Activated CD4-positive, alpha-beta T cell treated with anti-CD3 and anti-CD28 coated beads for 1 hour (primary cell): ENCODE measurements at places on chromosomes 13 and 19.

DNA sequence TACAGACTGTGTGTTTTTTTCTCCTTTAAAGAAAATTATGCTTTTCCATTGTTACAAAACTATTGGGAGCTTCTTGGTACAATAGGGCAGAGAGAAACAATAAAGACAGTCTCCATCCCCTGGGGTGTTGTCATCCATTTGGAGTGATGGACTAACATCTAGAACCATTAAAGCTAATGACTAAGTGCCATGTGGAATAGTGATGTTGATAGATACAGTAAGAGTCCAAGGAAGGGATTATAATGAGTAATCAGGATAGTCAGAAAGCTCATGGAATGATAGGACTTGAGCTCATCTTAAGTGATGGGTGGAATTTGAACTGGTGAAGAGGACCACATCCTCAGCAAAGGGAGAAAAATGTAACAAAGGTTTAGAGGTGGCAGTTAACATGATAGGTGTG is 24.1 kb upstream of the FRY start:
- no peak for DNase-seq

DNA sequence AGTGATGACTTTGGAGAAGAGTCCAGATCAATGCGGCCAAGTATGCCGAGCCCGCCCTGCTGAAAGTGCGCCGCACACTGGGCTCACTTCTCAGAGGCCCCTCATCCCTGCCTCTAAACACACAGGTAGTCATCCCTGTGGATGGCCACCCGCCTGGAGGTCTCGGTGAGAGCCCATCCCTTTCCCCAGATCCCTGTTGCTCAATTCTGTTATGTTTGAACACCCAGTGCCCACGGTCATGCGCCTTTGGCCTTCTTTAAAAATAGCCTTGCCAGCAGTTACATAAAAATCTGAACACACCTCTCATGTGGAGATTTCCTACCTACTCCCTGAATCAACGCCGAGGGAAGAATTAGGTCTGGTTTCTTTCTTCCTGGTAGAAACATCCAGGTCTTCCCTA is 11.9 kb downstream of the ELAVL1 start:
- DNase-seq = no peak

DNA sequence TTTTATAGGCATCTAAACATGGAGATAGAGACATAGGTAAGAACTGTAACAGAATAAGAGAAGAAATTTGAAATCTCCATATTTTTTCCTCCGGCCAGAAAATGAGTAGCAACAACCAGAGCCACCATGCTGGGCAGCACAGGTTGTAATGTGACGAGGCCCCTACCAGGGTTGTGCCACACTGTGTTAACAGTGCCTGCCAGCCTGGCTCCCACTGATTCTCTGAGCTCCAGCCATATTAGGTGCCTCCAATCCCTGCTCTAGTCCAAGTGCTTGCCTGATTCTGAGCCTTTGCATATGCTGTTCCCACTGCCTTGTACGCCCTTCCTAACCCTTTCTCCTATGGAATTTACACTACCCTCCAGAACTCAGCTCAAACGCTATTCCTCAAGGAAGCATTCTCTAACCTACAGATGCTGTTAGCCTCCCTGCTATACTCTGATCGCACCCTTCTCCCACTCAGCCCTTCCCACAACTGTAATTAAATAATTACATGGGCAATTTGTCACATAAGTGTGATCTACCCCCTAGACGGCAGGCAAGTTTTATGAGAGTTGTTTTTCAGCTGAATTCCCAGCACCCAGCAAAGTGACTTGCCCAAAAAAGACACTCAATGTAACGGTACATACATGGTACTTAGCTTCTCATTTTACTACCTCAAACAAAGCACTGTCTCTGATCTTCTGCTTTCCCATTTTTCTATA is 37.6 kb upstream of the STARD13 start:
- DNase-seq = no peak

GRCh38 chr13:97528518-97528917 is 94.5 kb downstream of the RAP2A start:
- DNase-seq = no peak

- no peak for DNase-seq
Observed at GRCh38 chr19:10219678-10220077, 11.5 kb downstream of the S1PR2 start.

DNA sequence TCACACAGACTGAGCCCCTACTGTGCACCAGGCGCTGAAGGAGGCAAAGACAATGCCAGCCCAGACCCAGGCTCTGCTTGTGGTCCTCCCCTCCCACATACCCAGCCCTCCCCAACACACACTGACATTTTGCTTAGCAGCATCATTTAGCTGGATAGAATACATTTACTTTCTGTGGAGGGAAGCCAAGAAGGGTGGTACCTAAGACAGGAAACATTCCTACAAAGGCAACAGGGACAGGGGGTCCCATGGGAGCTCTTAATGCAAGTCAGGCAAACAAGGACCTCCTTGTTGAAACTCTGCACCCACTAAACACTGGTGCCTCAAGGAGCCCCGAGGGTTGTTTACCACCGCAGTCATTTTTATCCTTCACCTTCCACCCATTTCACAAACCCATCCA is 77.0 kb upstream of the ZNF507 start:
- no peak for DNase-seq

- DNase-seq = no peak
Observed at GRCh38 chr13:65860306-65860705, 1369.8 kb downstream of the PCDH9 start.

DNA sequence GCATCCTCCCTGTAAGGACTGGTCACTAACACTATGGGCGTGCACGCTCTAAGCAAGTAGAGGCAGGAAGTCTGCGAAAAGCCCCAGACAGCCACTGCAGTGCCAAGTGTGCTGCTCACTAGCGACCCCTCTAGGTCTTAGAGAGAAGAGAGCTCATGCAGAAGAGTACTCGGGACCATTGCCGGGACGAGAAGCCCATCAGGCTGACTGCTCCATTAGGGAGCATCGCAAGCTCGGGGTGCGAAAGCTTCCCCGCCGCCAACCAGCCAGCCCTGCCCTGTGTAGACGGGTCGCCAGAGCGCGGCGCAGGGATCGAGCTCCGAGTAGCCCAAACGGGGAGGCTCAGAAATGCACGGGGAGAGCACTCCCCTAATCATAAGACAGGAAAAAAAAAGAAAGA is 16.6 kb downstream of the POU4F1 start:
- DNase-seq = no peak

DNA sequence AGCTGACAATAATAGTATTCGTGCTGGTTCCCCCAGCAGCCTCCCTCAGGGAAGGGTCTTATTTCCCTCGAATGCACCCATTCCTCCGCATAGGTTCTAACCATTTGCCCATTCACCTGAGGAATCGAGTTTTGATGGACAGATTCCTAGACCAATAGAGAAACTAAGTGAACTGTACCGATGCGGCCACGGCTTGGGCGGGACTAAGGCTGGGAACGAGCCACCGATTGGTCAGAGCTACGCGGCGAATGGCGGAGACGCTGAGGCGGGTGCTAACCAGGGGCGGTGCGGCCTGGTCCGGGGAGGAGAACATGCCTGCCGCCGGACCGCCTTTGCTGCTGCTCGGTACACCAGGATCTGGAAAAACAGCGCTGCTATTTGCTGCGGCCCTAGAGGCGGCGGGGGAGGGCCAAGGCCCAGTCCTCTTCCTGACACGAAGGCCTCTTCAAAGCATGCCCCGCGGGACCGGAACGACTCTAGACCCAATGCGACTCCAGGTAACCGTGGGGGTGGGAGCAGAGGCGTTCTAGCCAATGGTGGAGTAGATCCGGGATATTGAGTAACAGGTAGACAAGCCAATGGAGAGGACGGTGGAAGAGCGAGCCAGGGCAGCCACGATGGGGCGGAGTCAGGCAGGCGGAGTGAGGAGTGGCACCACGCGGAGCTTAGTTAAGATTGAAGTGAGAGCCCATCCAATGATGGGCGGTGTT is at the start of gene SWSAP1:
Gene SWSAP1, plus strand, starts transcription at position 234 of the 710 bp plus-strand sequence. Its CDS starts 15 bp downstream, at position 249.
- DNase-seq = peak; percentile 93

GRCh38 chr13:48403151-48403631 is 9.7 kb downstream of the LPAR6 start:
- no peak for DNase-seq

- DNase-seq = no peak
Observed at GRCh38 chr13:71876648-71877255, 9.7 kb upstream of the DACH1 start.

DNA sequence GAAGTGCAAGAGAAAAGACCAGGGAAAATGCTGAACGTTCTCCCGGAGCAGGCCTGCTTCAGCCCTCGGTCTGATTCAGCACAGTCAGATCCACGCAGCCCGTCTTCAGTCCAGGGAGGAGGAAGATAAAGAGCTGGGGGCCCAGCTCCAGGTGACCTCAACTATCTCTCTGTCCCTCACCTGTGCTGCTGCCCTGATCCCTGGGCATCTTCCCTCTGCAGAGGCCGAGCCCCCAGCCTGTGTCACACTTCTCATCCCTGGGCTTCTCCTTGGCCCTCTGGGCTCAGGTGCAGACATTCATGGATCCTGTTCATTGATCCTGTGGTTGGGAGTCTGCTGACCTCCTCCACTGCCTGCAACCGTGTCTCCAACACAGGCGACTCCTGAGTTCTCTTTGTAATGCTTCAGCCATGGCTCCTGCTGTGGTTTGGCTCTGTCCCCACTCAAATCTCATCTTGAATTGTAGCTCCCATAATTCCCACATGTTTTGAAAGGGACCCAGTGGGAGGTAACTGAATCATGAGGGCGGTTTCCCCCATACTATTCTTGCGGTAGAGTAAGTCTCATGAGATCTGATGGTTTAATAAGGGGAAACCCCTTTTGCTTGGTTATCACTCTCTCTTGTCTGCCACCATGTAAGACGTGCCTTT is 27.9 kb downstream of the COL4A2 start:
- no peak for DNase-seq

DNA sequence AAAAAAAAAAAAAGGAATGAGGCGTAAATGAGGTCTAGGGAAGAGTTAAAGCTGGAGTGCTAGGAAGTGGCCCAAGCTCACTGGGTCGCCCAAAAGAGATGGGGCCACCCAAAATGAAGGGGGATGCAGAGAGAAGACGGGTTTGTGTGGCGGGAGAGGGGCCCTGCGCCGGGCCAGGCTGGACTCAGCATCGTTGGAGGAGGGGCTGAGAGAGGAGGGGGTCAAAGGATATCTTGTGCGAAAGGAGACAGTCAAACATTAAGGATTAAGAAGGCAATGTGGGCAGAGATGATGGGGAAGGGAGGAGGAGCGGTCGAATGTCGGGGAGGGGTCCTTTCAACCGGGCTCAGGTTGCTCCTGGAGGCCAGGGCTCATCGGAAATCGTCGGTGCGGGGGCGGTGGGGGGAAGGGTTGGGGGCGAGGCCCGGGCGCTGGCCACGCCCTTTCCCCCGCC is 825 bp upstream of the CARM1 start:
- DNase-seq = no peak

DNA sequence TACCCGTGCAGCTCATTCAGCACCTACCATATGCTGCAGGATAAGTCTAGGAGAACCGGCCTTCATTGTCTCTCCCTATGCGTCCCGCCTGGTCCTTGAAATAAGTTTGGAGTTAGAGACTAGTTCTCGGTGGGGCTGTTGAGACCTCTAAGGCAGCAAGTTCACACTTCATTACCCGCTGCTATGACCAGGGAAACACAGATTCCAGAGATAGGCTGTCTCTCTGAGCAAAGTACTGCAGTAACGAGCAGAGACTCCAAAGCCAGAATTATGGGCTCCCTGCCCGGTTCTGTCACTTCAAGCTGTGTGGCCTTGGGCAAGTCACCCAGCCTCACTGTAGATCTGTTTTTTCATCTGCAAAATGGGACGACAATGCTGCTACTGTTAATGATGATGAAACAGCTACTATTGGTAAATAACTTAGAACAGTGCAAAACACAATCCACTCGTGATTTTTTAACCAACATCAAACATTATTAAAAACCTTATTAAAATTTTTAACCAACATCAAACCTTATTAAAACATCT is 184.1 kb downstream of the USP12 start:
- no peak for DNase-seq

- no peak for DNase-seq
Observed at GRCh38 chr19:9324584-9324962, 594 bp downstream of the ZNF559 start.

GRCh38 chr13:30868799-30869470 is 37.1 kb upstream of the MEDAG start:
- no peak for DNase-seq

DNA sequence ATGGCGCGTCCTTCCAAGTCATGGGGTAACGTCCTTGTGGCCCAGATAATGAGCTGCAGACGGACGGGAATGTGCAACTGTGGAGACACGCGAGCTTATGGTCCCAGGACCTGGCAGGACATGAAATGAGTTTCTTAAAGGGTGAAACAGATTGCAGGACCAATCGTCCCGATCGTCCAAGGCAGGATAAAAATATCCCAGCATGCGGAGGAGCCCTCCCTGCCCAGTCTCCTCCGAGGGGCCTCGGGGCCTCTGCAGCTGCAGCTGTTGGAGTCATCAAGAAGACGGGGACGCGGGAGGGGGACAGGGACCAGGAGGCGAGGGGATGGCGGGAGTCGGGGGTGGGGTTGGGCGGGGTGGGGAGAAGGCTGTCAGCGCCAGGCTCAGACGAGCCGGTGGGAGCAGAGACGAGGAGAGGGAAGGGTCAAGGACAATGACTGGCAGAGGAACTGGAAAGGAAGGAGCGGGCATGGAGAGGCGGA is 14.4 kb upstream of the GARIN5A start:
- DNase-seq = no peak

- no peak for DNase-seq
Observed at GRCh38 chr19:39310558-39311311, 9.9 kb downstream of the LRFN1 start.

DNA sequence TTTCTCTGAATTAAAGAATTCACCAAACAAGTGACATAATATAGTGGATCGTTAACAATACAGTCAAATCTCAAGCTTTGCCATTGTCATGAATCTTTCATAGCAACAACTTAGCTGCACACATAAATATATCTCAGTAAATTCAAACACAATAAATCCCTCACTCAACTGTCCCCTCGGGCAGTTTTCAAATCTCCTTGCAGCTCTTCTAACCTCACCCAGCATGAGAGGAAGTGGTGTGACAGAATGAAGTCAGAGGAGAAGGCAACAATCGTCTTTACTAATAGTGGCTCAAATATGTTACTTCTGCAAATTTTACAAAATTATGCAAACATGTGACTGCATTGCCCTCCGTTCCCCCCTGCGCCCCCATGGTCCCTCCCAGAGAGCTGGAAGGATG is 148.2 kb downstream of the RAP2A start:
- no peak for DNase-seq

DNA sequence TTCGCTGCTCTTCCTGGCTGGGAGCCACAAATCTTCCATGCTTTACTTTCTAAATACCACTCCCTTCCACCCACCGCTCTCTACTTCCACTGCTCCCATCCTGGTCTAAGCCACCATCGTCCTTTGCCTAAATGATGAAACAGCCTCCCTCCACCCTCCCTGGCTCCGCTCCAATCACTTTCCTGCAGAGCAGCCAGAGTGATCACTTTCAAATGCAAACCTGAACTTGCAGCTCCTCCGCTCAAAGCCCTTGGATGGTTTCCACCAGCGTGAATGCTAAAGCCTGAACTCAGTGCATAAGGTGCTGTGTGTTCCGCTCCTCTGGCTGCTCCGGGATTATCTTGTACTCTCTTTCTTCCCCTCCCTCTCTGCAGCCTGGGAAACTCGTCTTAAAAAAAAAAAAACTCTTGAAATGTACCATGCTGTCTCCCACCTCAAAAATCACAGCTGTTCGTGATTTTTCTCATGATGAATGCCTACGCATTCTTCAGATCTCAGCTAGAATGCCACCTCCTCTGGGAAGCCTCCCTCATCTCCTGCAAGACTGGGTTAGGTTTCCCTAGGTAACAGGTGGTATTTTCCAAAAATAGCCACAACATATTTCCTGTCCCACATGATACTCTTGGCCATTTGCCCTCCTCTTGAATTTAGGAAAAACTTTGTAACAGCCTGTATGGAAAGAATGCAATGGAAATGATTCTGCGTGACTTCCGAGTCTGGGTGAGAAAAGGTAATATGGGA is 3.7 kb upstream of the SIN3B start:
- DNase-seq = no peak

GRCh38 chr13:45337803-45338202 is 3.2 kb downstream of the TPT1 start:
- no peak for DNase-seq
